CD4-positive, alpha-beta T cell treated with Interleukin-6 at 100 ng/mL for 8 hours (primary cell): ENCODE measurements at places on chromosomes 3 and 15.

DNA sequence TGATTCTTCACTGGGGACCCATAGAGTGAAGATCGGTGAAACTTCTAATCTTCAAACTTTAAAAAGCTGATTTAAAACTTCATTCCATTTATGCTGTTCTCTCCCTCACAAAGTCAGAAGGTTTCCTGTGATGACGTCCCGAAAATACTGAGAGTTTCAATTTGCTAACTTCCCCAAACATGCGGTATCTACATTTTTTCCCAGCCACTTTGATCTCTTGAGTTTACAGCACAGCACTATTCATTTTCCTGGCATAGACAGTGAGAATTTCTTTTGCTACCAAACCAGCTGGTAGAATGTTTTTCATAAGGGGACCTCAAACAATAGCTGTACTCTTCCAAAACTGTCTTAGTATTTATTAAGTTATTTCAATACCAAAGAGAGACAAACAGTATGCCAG, 156.8 kb downstream of the LSAMP start:
- DNase-seq: no peak

DNA sequence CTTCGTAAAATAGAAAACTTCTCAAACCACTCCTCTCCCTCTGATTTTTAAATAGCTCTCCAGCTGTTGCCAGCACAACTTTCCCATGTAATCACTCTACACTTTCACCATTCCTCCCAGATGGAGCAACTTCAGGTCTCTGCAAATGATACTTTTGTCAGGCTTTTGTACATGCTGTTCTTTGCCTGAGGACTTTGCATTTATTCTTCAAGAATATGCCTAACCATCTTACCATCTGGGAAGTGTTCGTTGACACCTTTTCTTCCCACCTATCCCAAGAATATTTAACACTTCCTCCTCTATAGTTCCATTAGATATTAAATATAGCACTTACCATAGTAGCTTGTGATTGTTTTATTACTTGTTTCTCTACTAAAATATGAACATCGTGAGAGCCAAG, 703.7 kb downstream of the CADM2 start:
- no peak for DNase-seq

DNA sequence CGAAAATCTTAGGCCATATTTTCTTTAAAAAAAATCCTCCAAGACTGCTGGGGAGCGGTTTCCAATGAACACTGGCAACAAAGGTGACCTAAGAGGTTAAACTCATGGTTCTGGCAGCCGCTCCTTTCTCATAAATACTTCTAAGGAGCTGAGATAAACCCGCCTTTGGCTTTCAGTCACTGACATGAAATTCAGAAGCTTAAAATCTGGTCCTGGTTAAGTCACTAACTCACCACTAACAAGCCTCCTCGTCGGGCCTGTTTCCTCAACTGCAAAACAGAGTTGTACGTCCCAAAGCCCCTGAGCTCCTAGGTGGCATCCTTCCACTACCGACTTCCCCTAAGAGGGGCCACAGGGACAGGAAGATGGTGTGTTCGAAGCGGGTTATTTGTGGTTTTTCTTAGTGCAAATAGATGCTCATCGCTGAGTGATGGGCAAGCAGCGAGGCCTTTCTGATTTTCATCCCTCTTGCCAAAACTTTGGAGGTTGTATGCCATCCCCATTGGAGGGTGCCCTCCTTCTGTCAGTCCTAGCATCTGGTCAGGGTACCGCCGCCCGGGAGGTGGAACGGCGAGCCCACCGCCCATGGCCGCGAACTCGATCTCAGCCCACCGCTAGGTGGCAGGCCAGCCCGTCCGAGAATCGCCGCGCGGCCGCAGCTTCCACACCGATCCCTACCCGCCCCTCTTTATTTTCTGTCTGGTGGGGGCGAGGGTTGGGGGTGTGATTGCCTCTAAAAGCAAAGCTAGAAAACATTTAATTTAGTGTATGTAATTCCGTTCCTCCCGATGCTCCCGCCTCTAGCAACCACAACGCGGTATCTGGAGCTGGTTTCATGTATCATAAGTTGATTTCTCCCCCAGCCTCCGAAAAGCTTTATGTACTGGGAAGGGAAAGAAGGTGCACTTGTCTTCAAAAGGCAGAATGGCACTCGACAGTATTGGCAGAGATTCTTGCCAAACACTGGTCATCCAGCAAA, 4.6 kb downstream of the BCL6 start:
- DNase-seq: peak; percentile 59

DNA sequence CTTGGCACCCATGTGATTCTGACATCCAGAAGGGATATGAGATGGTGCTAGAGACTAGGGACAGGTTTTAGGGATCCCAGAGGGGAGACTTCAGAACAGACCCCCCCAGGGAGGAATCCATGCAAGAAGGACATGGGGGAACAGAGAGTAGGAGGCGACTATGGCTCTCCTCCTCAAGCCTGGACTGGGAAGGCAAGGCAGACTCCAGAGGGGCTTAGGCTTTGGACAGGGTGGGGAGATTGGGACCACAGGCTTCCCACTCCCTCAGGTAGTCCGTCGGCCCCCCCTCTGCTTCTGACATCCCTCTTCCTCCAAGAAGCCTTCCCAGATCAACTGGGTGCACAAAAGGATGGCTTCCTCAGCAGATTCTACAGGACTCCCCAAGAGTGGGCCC, 3.0 kb upstream of the VIPR1 start:
- DNase-seq: no peak

DNA sequence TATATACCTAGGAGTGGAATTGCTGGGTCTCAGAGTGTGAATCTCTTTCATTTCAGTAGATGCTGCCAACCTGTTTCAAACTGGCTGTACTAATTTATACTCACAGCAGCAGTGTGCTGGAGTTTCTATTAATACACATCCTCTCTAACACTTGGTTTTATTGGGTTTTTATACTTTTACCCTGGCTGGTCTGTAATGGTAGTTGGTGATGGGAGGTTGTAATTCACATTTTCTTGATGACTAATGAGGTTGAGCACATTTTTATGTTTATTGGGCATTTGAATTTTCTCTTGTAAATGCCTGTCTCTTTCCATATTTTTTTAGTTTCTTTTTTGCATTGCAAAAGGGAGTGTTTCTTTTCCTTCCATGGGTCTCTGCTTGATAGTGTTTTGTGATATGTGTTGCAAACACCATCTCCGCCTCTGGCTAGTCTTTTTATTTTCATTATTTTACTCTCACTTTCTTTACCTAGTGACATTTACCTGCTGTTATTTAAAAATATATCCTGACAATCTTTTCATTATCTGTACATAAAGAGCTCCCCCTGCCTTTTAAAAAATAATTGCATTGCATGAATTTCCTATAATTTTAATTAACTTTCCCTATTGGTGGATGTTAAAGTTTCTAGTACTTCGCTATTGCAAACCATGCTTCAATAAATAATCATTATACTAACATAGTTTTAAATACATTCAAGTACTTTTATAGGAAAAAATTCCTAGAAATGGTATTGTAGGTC, 49.0 kb upstream of the GCNT3 start:
- DNase-seq: no peak
